ENCODE measurements at places on chromosomes 4 and X. TPM values are rescaled to one million over a fixed set of nuclear protein-coding genes. Genes with fewer than 3 reads are reported as not detected.

- H3K27ac ChIP-seq: no peak overlapping the region
- no peaks in the 10 kb centered on the region for H3K27me3 ChIP-seq
- no peaks in the 10 kb centered on the region for H3K36me3 ChIP-seq
- H3K4me1 ChIP-seq: peaks cover 8% of the 10 kb centered on the region
These were observed 27.6 kb downstream of the USP53 start for GRCh38 chr4:119240128-119240527.

The HTR2C gene
- total RNA-seq: not detected

The NR3C2 gene
- 12.6 TPM for total RNA-seq

GRCh38 chrX:71652405-71652804, 14.9 kb upstream of the LOC101059915 start:
- no peaks in the 10 kb centered on the region for H3K36me3 ChIP-seq
- no peak overlapping the region for H3K27ac ChIP-seq
- no peaks in the 10 kb centered on the region for H3K27me3 ChIP-seq
- H3K4me3 ChIP-seq: no peak overlapping the region

GRCh38 chr4:13912966-13913365, 285.4 kb upstream of the BOD1L1 start:
- H3K27ac ChIP-seq: no peak overlapping the region
- no peaks in the 10 kb centered on the region for H3K36me3 ChIP-seq
- no peaks in the 10 kb centered on the region for H3K4me1 ChIP-seq
- DNase-seq: no peak
- no peaks in the 10 kb centered on the region for H3K27me3 ChIP-seq

GRCh38 chr4:60657807-60658206, 542.3 kb upstream of the ADGRL3 start:
- no peak overlapping the region for H3K4me3 ChIP-seq
- H3K4me1 ChIP-seq: no peaks in the 10 kb centered on the region
- no peaks in the 10 kb centered on the region for H3K27me3 ChIP-seq
- H3K36me3 ChIP-seq: no peaks in the 10 kb centered on the region
- H3K27ac ChIP-seq: no peak overlapping the region
- DNase-seq: no peak

DNA sequence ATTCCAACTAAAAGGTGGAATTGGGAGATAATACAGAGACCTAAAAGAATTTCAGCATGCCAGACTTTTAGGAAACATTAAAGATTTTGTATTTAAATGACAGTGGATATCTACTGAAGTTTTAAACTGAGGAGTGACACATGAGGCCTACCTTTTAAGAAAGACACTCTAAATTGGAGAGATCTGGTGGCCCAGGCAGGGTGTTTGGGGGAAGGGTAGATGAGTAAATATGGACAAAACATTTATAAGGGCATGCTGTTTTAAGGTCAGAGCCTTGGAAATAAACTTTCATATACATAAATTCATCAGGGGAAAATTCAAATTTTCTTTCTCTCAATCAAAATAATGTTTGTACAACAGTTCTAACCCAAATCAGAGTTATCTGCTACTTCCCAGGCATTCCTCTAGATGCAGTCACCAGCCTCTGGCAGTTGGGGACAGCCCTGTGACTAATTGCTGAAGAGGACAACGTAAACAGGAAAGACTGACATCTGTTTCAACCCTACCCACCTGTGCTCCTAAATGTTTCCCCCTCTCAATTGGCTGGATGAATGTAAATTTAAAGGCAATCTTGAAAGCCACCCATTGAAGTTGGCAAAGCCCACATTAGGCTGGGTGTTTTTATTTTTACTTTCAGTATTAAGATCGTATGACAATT, 1646.9 kb upstream of the ADGRL3 start:
- H3K27me3 ChIP-seq: no peaks in the 10 kb centered on the region
- H3K27ac ChIP-seq: no peak overlapping the region
- no peaks in the 10 kb centered on the region for H3K36me3 ChIP-seq
- no peak overlapping the region for H3K4me3 ChIP-seq

DNA sequence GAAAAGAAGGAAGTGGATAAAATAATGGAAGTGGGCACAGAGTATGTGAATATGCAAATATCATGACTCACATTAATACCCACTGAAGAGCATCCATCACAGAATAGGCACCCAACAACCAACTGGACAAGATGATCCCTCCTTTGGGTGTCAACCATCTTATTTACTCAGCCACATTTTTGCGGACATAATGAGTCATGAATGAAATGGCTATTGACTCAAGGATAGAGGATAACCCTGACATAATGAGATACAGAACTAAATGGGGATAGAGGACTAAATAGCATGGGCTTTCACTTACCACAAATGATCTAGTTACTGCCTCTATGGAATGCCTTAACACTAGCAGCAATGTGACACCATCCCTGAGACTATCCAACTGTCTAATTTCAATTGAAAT, 224.7 kb downstream of the ANTXR2 start:
- H3K4me3 ChIP-seq: no peak overlapping the region
- no peak for DNase-seq
- H3K4me1 ChIP-seq: no peaks in the 10 kb centered on the region
- no peaks in the 10 kb centered on the region for H3K36me3 ChIP-seq

DNA sequence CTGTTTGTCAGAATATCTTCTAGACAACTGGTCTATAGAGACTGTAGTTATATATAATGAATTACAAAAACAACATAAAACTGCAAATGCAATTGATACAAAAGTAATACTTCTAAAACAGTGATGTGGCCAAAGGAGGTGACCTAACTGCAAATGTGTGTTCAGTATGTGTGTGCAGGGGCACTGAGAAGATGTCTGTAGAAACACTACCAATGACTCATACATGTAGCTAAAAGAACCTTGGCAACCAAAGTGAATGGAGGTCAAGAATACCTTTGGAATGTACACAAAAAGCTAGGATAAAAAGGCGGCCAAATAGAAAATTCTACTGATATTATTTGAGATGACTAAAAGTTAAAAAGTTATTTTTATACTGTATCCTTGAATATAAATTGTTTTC, 261.8 kb downstream of the CAMK2D start:
- H3K27me3 ChIP-seq: no peaks in the 10 kb centered on the region
- DNase-seq: no peak
- H3K4me3 ChIP-seq: no peak overlapping the region
- peaks cover 14% of the 10 kb centered on the region for H3K4me1 ChIP-seq

DNA sequence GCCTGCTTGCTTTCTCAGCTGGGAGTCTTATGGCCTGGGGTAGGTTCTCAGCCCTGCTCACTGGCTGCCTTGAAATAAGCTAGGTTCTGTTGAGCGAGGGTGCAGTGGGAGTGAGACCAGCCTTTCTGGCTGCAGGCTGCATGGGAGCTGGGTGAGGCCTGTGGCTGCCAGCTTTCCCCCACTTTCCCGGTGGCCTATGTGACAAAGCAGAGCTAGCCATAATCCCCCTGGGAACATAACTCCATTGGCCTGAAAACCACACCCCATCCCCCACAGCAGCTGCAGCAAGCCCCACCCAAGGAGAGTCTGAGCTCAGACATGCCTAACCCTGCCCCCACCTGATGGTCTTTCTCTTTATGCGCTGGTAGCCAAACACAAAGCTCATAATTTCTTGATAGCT, 118.9 kb downstream of the KLHL4 start:
- no peak overlapping the region for H3K4me3 ChIP-seq
- no peaks in the 10 kb centered on the region for H3K4me1 ChIP-seq
- H3K27me3 ChIP-seq: no peaks in the 10 kb centered on the region
- no peak for DNase-seq
- no peaks in the 10 kb centered on the region for H3K36me3 ChIP-seq
- no peak overlapping the region for H3K27ac ChIP-seq

The GYPE gene
- 0.14 TPM for total RNA-seq

- DNase-seq: no peak
- no peaks in the 10 kb centered on the region for H3K4me1 ChIP-seq
- no peaks in the 10 kb centered on the region for H3K27me3 ChIP-seq
- no peak overlapping the region for H3K4me3 ChIP-seq
- H3K36me3 ChIP-seq: no peaks in the 10 kb centered on the region
These were observed 330.5 kb downstream of the ARHGAP10 start for GRCh38 chr4:148062301-148062950.

DNA sequence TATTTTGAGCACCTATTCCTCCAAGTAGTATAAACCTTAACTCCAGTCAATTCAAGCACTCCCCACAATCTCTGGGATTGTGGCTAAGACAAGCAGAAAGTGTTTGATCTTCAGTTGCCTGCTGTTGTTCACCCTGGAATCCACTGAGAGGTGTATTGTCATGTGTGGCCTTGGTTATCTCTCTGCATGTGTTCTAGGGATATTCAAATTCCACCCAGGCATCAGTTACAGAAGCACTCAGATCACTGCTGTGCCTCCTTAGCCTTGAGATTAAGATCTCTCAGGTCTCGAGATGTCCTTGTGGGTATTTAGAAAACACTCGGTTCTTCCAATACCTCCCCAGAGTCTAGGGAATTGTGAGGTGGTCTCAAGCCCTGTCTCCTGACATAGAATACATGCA, 213.3 kb downstream of the SMARCA1 start:
- H3K27me3 ChIP-seq: no peaks in the 10 kb centered on the region
- no peaks in the 10 kb centered on the region for H3K36me3 ChIP-seq
- H3K4me3 ChIP-seq: no peak overlapping the region
- no peak for DNase-seq

The ZFP92 gene
- 0.38 TPM for total RNA-seq

Measured in pancreas (tissue), 10 donors.